ENCODE measurements at places on chromosomes 1 and 21.

- no peak for DNase-seq
Measured at GRCh38 chr1:245056913-245057312, 97.9 kb upstream of the KIF26B start.

GRCh38 chr1:119815361-119815760 lies 4.1 kb upstream of the REG4 start:
- no peak for DNase-seq

DNA sequence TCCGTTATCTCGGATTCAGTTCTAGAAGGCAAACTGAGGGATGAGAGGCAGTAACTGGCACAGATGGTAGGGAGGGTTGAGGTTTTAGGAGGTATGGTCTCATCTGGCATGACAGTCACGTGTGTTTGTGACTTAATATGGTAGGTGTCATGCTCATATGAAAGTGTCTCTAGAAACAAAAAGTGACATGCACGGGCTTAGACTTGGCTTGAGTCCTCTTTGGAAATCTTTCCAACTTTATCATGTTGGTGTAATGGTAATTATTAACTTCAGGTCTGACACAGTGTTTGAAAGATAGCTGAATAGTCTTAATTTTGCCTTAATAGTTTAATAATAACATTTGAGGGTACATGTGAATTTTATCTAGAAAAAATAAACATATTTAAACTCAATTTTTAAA lies 218.1 kb downstream of the FMN2 start:
- no peak for DNase-seq

GRCh38 chr21:41952568-41953248 lies 1.1 kb downstream of the C2CD2 start:
- no peak for DNase-seq

DNA sequence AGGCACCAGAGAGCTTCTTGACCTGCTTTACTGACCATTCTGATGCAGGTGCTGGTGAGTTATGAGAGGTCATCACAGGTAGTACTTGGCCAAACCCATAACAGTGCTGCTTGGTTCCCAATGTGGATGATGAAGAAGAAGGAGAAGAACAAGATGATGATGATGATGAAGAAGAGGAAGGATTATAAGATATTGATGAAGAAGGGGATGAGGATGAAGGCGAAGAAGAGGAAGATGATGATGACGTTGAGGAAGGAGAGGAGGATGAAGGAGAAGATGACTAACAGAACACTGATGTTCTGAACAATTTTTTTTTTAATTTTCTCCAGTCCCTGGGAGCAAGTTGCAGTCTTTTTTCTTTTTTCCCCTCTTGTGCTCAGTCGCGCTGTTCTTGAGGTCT lies 23.9 kb upstream of the SLAMF1 start:
- DNase-seq: no peak

DNA sequence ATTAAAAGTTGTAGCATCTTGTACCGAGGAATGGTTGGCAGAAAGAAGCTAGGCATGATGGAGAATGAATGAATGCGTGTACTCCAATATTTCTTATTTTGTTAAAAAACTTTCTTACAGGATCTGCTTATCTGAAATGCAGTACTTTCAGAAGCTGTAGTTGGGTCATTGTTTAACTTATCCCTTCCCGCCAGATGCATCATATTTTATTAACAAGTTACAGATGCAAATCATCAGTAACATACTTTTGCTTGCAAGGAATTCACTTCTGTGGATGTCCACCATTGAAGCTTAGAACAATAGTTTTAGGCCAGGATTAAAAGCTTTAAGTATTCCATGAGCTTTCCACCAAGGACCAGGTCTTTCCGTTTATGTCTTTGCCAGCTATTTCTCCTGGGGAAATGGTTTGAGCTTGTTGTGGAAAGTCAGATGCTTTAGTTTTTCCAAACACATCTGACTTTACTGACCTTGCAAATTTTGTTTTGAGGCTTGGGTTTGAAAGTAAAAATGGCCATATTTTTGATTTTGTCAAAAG lies 65.4 kb downstream of the PATJ start:
- no peak for DNase-seq

DNA sequence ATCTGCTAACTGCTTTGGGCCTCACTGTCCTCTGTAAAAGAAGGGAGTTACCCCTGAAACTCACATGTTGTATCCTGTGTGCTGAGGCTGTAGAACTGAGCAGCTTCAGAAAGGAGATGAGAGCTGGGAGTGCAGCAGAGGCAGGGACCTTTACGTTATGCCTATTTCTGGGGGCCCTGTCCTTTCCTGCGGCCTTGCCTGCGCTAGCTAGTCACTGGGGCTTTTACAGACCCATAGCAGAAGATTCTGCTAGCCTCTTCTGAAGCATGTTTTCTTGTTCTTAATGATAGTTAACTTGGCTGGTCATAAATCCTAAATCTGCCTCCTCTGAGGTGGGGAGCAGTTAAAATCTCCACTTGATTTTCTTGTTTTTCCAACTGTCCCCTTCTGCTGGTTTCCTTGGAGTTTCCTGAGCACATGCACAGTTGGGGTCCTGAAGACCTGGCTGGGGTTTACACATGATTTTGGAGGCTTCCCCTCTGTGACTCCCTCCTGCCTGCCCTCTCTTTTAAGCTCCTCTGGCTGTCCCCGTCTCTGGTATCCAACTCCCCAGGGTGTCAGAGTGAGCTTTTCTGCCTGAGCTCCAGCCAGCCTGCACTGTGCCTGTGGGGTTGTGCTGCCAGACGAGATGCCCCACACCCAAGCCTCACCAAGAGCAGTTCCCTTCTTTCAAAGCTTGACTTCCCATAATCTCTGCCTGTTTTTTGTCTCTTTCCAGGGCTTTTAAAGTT lies 76.6 kb downstream of the NOS1AP start:
- DNase-seq: no peak

- no peak for DNase-seq
Measured at GRCh38 chr1:221525749-221526148, 216.1 kb downstream of the DUSP10 start.

- DNase-seq: no peak
Measured at GRCh38 chr1:84492726-84493125, 13.5 kb upstream of the SPATA1 start.

- peak; percentile 35 for DNase-seq
Measured at GRCh38 chr1:176843352-176844297, 320.9 kb downstream of the ASTN1 start.

DNA sequence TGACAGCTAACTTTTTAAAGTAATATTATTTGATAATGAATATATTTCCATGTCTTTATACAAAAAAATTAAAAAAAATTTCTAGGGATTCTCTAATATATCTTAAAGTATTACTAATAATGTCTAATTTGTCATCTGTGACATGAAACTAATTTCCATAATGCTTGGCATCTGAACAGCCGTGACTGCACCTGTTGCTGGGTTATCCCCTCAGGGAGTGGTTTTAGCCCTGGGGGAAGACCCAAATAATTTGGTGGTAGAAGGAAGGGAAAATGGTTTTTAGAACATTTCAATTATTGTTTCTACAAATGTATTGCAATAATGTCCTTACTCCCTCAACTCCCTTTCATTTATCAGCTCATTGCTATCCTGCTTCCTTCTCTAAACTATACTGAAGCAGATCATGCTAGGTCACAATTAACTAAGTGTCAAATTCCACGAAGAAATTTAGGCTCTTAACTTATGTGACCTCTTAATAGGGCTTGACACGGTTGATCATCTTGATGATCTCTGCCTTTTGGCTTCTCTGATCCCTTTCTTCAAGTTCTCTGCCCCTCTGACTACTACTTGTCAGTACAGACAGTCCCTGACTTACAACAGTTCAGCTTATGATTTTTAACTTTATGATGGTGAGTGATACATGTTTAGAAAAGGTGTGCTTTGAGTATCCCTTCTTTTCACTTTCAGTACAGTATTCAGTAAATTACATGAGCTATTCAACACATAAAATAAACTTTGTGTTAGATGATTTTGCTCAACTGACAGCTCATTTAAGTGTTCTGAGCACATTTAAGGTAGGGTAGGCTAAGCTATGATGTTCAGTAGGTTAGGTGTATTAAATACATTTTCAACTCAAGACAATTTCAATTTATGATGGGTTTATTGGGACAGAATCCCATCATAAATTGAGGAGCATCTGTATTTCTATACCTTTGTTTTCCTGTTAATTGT lies 26.4 kb upstream of the DPH5 start:
- DNase-seq: no peak

- DNase-seq: no peak
Measured at GRCh38 chr1:30375156-30375555, 348.2 kb downstream of the MATN1 start.

DNA sequence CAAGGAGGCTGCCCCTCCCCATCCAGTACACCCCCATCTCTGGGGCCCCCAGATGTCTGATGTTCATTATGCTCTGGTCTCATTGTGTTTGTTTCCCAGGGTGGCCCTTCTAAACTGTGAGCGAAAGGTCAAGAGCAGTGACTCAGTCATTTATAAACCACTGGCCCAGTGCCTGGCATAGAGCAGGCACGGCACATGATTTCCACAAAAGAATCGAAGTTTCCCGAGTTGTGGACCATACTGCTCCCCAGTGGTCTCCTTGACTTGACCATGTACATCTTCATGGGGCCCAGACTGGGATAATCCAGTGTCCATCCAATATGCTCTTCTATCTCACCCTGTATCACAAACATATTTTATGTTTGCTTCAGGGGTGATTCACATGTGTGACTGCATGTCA lies 153.3 kb downstream of the NR5A2 start:
- no peak for DNase-seq

- no peak for DNase-seq
Measured at GRCh38 chr1:245698116-245698515, 543.3 kb downstream of the KIF26B start.

GRCh38 chr1:37958690-37959089 lies 11.8 kb upstream of the INPP5B start:
- no peak for DNase-seq

DNA sequence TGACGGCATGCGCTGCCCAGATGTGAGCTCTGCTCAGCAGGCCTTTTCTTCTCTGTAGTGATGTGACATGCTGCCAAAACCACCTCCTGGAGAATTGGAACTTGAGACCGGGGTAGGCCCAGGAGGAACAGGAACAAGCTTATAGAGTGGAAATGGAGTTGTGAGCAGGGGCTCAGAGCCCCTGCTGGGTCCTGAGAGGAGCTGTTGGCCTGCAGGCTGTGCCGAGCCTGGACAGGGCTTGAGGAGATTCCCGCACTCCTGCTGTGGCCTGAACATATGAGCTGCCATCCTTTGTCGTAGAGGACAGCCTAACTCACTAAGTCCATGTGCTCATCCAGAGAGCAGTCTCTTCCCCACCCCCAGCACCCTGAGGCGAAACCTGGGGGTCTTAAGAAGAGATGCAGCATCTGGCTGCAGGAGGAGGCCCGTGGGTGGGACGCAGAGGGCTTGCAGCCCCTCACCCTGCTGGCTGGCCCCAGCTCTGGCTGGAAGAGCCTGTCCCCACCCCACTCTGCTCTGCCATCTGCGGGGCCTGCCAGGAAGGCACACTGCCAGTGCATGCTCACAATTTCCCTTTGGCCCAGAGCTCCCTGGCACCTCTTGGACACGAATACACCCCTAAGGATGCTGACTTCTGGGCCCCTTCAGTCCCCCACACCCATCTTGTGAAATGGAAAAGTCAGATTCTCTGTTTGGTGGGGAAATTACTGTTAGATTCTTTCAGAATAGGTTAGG lies 42.5 kb downstream of the PTPRF start:
- DNase-seq: no peak

DNA sequence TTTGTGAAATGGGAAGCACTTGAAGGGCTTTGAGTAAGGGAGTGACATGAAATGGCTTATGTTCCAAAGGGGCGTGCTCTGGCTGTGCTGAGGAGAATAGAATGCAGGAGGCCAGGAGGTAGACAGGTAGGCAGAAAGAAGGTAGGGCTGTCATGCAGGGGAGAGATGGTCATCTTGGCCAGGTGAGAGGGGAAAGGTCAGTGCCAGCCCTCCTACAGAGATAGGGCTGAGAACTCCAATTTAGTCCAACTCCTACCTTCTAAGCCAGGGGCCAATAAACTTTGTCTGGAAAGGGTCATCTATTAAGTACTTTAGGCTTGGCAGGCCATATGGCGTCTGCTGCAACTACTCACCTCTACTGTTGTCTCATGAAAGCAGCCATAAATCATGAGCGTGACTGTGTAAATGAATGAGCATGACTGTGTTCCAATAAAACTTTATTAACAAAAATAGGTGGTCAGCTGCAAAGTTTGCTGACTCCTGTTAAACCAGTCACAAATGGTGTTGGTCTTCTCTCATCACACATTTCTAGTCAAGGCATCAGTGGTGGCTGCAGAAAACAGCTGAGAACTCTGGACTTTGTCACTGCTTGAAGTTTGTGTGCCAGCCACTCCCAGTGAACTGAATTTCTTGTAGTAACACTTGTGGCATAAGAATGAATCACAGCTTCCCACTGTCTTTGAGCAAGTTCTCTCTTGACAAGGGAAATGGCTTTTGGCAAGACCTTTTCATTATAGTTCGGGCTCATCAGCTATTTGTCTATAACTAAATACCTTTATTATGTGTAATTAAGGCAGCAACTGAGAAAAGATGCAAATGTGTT lies 32.0 kb upstream of the CD2 start:
- DNase-seq: no peak

- no peak for DNase-seq
Measured at GRCh38 chr1:74861867-74862266, 128.9 kb downstream of the TYW3 start.

GRCh38 chr1:67332653-67333529 lies 25.2 kb downstream of the IL12RB2 start:
- no peak for DNase-seq

GRCh38 chr1:169108863-169109560 lies 2.5 kb downstream of the ATP1B1 start:
- DNase-seq: no peak

DNA sequence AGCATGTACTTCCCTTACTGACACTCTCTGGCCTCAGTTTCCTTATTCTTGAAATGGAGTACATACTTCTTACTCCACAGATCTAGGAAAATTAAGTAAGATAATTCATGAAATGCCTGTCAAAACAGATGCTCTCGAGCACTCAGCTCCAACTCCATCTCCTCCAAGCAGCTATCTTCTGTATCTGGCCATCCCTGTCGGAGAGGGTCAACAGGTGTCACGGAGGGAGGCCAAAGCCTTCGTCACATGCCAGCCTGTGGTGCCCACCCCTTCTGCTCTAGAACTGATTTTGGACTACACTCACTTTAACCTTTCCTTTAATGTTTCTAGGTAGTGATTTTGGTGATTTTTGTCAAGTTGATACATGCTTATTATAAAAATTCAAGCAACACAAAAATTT lies 18.8 kb upstream of the PKP1 start:
- DNase-seq: no peak
